CD4-positive, alpha-beta T cell treated with Interleukin-15 for 4 hours (primary cell): ENCODE measurements at places on chromosomes 4 and X.
A peak's percentile ranks its signal among the peaks of the same experiment; 100 is the strongest.

DNA sequence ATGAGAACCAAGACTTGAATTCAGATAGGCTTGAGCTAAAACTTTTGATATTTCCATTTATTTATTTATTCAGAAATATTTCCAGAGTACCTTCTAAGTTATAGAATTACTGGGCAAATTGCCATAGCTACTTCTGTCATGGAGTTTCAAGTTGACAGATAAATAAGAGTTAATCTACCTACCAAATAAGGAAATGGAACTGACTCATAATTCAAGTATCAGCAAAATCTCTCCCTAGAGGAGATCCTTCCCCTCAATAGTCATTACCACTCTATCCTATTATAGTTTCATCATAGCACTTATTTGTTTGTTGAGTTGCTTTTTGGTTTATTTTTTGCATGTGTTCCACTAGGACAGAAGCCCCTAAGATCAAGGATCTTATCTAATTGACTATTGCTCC is 48.8 kb upstream of the CCSER1 start:
- DNase-seq, result no peak

DNA sequence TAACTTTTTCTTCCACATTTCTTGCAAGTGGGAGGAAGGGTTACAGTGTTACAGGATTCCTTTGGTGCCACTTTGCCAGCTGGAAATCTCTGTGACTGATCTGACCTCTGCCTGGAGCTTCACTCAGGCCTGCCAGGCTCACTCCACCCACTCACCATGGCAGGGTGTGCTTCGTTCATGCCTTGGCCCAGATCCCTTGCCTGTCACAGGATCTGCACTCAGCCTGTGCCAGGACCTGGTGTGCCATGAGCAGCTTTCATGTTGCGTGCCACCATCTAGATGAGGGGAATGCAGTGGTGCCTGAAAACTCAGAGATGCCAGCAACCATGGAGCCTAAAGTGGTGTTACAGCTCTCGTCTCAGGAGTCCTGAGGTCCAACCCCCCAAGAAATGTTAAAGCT is 2596.4 kb downstream of the PCDH7 start:
- no peak for DNase-seq

DNA sequence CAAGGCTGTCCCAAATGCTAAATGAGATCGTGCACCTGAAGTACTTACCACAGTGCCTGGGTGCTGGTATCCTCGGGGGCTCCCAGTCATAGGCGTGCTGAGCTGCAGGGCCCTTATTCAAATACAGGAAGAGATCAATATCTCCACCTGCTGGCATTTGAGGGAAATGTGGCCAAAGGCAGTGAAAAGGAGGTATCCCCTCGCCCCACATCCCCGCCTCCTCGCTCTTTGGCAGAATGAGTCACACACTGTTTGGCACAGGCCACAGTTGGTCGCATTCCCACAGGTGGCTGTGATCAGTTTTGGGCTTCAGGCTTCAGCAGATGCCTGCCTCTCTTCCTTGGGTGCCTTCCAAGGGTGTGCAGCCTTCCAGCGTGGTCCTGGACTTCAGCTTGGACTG is 28.4 kb downstream of the ZNF185 start:
- DNase-seq, result peak; percentile 43

- DNase-seq, result no peak
Observed at GRCh38 chrX:21581479-21581878, 76.7 kb downstream of the KLHL34 start.

DNA sequence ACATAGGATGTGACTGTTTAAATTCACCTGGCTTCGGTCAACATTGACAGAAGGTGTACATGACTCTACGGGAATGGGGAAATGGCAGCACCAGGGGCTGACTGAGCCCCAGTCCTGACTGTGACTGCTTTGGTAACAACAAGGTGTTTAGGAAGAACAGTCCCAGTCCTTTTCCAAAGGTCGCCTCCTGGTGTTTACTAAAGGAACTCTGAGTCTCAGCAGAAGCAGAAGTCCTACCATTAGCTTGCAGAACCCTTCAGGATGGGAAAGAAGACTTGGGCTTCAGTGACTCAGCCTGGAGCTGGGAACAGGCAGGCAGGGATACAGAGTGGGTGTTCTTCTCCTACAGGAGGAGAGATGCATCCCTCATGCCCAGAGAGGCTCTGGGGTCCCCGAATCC is 103.3 kb downstream of the MGST2 start:
- no peak for DNase-seq

GRCh38 chrX:120750381-120750780 is 120.5 kb upstream of the C1GALT1C1 start:
- no peak for DNase-seq

- peak; percentile 51 for DNase-seq
Observed at GRCh38 chrX:71103110-71103983, 3.2 kb downstream of the CXorf65 start.
